ENCODE measurements at places on chromosomes 4 and X. TPM values are rescaled to one million over a fixed set of nuclear protein-coding genes. Genes with fewer than 3 reads are reported as not detected.

DNA sequence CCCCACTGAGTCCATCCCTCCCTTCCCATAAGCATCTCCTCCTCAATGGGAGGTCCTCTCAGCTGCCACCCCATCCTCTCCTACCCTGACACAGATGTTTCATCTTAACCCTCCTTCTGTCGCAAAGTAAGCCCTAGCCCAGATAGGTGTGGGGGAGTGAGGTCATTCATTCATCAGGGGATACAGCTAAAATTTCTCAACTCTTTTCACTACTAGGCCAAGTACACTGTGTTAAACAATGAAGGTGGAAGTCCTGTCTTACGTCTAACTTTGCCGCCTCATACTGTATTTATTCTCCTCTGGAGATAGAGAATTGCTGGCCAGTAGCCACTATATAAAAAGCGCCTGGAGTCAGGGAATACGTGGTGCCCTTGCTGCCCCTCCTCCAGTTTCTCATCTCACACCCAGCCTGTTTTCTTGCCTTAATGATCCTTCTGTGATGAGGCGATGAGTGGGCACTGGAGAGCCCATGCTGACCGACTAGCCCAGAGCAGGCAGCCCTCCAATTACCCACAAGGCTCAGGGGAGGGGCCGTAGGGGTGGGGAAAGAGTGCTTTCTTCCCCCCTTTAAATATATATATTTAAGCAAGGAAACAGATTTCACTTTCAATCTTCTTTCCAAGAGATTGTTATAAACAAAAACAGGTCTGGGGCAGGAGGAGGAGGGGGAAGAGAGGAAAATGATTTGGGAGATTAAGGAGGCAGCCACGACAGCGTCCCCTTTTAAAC, 149.5 kb downstream of the PJA1 start:
- DNase-seq, result no peak

GRCh38 chr4:38189445-38189844, 229.2 kb downstream of the PTTG2 start:
- no peak for DNase-seq

GRCh38 chr4:166600264-166600663, 634.0 kb downstream of the SPOCK3 start:
- DNase-seq, result no peak

DNA sequence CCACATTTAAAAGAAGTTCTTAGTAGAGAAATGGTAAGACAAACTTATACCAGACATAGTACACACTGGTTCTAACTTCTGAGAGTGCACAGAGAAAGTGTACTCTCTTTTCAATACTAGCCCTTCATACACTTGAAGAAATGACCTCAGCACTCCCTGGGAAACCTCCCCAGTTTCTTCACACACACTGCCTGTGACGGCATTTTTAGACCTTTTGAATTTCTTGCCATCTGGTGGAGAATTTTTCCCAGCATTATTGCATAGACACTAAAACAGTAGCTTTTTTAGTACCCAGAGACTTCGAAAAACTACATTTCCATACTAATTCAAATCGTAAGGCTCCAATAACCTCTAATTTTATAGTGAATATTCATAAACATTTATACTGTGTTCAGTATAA, 341.6 kb upstream of the MAOA start:
- no peak for DNase-seq

Gene COX7B2
- not detected for total RNA-seq

DNA sequence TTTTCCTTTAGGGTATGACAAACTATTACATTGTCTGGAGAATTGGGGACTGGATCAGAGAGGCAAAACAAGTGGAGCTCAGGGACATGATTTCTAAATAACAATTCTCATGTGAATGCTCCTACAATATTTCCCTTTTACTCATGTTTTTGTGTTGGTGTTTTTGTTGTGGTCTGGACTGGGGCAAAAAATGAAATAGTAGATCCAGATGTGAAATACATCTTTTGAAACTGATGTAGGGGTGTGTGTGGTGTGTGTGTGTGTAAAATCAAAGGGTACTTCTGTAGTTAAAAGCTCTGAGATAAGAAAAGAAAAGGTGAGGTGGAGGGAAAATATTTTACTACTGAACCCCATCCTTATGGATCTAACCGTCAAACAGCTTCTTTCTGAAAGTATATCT, 188.4 kb upstream of the RPL34 start:
- no peak for DNase-seq

Gene TXK
- total RNA-seq, result 69.9 TPM

Gene PAGE5
- not detected for total RNA-seq

DNA sequence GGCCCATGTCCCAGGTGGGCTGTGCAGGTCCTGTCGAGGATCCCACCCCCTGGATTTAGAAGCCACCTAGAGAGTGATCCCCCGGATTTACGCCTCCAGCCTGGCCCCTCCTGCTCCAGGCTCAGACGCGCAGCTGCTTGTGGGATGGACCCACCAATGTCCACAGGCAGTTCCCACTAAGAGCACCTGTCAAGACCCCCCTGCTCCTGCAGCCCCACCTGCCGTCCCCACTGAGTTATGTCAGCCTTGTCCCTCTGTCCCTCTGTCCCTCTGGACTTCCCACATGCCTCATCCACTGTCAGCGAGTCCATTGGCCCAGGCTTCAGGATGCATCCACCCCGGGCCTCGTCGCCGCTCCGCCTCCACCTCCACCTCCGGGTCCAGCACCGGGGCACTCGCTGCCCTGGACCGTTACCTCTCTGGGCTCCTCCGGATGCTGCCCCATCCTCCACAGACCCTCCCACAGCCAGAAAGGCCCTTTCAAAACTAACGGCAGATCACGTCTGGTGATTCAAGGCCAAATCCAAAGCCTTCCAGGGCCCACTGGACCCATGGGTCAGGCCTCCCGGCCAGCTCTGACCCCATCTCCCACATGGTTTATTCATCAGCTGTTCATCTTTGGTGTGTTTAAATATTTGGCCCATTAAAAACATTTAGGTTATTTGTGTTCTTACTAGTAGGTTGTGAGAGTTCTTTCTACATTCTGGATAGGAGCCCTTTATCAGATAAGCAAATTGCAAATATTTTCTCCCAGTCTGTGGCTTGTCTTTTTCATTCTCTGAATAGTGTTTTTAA, 28.3 kb downstream of the HTRA3 start:
- DNase-seq, result no peak

DNA sequence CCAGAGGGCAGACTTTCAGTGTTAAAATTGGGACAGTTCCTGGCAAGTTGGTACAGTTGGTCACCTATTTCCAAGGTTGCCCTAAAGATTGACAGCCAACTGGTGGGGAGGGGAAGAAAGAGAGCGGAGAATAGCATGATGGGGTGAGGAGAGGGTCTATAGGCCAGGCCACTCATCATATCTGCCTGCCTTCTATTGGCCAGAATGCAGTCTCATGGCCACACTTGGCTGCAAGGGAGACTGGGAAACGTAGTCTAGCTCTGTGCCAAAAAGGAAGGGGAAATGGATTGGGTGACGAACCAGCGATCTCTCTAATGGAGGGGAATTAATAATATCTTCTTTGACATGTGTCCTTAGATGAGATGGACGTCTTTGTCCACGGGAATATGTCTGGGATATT, 197.4 kb upstream of the ATP6AP2 start:
- DNase-seq, result no peak

Gene CTAG1B
- not detected for total RNA-seq

Gene GLUD2
- total RNA-seq, result not detected

Gene STPG2
- total RNA-seq, result 0.22 TPM

Gene BTK
- total RNA-seq, result 0.49 TPM

DNA sequence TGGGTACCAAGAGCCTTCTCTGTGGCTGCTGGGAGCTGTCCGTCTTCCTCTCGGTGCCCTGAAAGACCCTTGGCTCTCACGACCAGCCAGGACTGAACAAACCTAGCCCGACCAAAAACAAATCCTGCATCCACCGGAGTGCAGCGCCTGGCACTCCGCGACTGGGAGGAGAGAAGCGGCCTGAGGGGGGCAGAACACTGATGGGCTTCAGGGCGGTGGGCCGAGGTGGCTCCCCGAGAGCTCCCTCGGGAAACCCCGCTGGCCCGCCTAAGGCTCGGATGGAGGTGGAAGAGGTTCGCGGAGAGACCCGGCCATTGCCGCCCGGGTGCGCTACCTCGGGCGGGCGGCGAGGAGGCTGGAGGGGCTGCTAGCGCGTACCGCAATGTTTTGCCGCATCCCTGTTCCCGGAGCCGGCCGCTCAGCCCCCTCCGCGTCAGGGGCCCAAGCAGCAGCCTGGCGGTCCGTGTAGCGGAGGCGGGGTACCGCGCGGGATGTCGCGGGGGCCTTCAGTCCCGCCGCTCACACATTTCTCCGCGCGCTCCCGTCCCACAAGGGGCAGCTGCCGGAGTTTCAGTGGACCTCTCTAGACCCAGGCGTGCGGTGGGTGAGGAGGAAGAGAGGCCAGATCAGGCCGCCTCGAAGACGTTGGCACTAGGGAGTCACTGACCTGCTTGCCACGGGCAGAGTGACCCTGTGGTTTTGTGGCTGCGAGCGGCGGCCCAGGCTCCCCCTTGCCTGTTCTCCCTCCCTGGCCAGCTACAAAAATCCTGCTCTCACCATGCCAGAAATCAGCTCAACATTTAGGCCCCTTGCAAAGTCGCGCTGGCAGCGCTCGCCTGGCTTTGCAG, 2.2 kb downstream of the SLITRK4 start:
- no peak for DNase-seq

DNA sequence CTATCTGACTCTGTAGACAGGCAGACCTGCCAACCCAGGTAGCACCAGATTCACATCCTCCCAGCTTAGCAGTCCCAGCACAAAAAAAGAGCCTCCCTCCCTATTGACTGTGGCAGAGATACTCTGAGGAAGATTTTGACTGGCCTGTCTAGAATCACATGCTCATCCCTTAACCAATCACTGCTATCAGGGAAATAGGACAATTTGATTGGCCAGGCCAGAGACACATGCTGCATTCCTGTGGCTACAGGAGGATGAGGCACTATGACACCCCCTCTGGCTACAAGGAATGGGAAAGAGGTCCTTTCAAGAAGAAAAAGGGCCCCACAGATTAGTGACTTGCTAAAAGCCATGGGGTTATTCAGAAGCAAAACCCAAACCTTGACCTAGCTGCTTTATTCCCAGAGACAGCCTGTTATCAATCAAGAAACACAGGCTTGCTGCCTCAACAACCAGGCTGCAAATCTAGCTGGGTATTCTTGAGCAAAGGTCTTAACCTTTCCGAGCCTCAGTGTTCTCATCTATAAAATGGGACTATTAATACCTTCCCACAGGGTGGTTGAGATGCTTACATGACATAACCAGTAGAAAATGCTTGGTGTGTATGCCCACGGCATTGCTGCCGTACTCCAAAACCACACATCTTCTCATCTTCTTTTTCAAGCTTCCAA, 147.6 kb downstream of the BCOR start:
- no peak for DNase-seq

Gene GJB1
- not detected for total RNA-seq

GRCh38 chrX:74423289-74423998, 2.2 kb downstream of the SLC16A2 start:
- DNase-seq, result no peak

DNA sequence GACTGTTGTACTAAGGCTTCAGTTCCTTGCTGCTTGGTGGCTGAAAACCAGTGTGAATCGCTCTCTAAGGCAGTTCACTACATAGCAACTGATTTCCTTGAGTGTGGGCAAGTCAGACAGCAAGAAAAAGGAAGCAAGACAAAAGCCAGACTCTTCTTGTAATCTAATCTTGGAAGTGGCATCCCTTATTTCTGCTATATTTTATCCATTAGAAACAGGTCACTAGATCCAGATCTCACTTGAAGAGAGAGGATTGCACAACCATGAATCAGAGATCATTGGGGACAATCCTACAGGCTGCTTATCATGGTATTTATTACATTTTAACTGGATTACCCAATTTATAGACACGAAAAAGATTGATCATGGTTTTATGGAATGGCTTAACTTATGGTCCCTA, 684.5 kb downstream of the GRID2 start:
- DNase-seq, result no peak

Gene PNMA6F
- total RNA-seq, result not detected

DNA sequence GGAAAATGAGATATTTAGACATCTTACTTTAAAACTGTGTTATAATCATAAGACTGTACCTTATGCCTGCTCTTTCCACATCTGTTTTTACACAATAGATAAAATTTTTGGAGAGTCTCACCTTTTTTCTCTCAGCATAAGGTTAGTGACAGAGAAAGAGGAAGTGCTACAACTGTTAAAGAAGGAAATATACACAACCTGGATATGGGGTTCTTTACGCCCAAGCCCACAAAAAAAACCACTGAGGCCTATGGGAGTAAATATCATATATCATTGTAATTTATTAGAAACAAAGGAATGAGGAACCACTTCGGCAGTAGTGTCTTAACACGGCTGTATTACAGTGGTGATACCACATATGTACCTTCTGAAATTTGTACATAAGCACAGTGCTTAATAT, 265.9 kb upstream of the GK2 start:
- no peak for DNase-seq

DNA sequence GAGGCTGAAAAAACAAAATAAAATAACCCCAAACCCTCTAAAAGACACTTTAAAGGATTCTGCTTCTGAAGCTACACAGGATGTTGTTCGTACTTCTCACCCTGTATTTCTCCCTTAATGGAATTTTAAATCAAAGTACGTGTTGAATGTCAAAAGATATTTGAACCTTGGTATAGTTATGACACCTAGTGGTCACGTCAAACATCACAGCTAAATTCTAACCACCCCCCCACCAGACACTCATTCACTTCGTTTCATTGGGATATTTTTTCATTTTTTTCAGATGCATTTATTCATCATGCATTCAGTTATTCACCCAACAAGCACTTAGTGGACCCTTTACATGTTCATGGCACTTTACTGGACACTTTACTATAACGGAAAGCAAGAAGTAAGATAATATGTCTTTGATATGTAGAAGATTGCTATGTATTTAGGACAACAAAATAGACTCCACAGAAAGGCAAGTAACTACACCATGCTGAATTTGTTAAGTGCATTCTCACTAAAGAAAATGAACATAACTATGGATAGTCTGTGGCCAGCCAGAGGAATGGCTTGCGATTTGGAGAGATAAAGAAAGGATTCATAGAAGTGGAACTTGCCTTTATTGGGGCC, 62.5 kb upstream of the GPR174 start:
- DNase-seq, result peak; percentile 13

Gene DUSP9
- total RNA-seq, result not detected

GRCh38 chr4:155008389-155008788, 200.0 kb upstream of the NPY2R start:
- no peak for DNase-seq

GRCh38 chr4:128812442-128813235, 3.1 kb downstream of the JADE1 start:
- DNase-seq, result no peak

Gene IL1RAPL2
- total RNA-seq, result not detected

Gene RASL11B
- 0.31 TPM for total RNA-seq

- no peak for DNase-seq
Observed at GRCh38 chr4:126123611-126124325, 809.0 kb downstream of the FAT4 start.

Gene DRP2
- total RNA-seq, result not detected

GRCh38 chrX:107662824-107663223, 34.5 kb downstream of the PRPS1 start:
- no peak for DNase-seq

Gene GAGE12H
- not detected for total RNA-seq

DNA sequence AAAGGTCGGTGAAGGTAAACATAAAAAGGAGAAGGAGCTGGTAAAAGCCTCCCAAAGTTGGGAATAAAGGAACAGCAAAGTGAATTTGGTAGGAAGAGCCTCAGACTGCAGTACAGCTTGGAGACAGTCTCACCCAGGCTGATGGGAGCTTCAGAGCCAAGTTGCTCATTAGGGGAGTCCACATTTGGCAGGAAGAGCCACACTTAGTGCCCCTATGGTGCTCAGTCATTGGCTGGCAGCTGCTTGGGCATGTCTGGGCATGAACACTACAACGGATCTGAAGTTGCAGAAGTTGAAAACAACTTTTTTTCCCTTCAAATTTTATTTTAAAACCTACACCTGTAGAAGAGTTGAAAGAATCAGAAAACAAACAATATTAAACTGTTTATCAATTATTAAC, 2497.3 kb downstream of the ARAP2 start:
- DNase-seq, result no peak

Gene OPHN1
- not detected for total RNA-seq
